Activated CD4-positive, alpha-beta T cell treated with anti-CD3 and anti-CD28 coated beads, Interleukin-2, Interleukin-4, amounts not matched to agents 100 ng/mL and 50 ng/mL, durations not matched to agents 16 hours and 8 hours (primary cell): ENCODE measurements at places on chromosomes 11 and 22.

- no peak for DNase-seq
Observed at GRCh38 chr11:86717817-86718501, 45.5 kb upstream of the ME3 start.

GRCh38 chr22:31789803-31790202, 36.0 kb downstream of the DEPDC5 start:
- DNase-seq, result no peak

GRCh38 chr11:47938791-47939560, 41.4 kb upstream of the PTPRJ start:
- DNase-seq, result no peak

DNA sequence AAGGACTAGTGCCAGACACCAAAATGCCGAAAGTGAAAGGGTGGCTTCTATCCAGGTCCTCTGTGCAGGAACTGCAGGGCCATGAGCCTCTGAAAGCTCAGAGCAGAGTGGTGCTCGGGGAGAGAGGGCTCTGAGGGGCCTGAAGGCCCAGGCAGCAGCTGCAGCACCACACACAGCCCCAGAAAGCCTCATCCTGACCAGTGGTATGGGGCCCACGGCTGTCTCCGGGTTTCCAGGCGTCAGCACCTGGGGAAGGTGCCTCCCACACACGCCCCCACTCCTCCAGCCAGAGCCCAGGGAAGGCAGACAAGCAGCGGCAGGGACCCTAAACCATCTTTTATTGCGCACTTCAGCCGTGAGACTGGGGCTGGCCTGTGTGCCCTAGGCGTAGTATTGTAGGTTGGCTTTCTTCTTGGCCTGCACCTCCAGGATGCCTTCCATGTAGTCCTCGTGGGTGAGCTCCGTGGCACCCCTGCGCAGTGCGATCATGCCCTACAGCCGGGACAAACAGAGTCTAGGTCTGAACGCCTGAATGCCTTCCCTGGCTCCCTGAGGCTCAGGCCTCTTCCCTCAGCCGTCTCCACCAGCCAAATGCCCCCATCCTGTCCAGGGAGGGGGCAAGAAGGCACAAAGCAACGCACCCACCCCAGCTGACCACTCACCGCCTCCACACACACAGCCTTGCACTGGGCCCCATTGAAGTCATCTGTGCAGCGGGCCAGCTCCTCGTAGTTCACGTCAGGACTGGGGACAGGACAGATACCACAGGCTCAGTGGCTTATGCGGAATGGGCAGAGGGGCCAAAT, 7.6 kb downstream of the PSMC3 start:
- DNase-seq, result no peak

- no peak for DNase-seq
Observed at GRCh38 chr11:91257667-91258066, 967.0 kb upstream of the FAT3 start.

DNA sequence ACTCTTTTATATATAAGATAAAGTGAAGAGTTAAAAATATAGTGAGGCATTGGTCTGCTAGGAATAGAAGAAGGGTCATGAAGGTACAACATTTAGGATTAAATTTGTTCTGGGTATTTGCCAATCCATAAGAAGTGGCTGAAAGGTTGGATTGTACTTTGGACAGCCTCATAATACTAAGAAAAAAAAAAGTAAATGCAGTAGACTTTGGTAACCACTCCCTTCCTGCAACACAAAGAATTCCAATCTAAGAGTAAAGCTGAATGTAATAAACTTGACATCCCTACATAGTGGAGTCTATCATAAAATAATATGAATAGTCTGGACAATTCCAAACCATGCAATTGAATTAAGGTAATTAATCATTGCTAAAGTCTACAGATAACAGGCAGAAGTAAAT, 2294.4 kb downstream of the LRRC4C start:
- no peak for DNase-seq

- no peak for DNase-seq
Observed at GRCh38 chr11:2302306-2302895, 588 bp downstream of the TSPAN32 start.

- peak; percentile 35 for DNase-seq
Observed at GRCh38 chr22:19121631-19122142, 525 bp downstream of the DGCR2 start.

DNA sequence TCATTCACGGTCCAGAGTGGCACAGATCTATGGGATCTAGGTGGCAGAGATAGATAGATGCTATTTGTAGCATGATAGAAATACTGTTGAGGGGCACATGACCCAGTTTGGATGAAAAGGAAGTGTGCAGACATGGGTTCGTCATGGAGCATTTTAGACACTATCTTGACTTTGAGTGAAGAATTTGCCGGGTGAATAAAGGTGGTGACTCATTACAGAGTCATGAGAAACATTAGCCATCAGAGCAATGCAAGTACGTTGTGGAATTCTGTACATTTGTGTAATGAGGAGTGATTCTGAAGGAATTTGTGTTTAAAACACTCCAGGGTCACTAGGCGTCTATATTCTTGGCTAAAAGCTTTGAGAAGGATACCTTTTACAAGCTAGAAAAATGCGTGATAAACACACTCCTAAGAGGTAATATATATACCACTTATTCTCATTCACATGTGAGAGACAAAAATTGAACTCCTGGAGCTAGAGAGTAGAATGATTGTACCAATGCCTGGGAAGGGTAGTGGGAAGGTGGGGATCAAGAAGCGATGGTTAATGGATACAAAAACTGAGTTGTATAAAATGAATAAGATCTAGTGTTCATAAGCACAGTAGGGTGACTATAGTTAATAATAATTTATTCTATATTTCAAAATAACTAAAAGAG, 593.7 kb upstream of the LUZP2 start:
- DNase-seq, result no peak

- DNase-seq, result peak; percentile 97
Observed at GRCh38 chr11:102317099-102317767, at the start of gene BIRC3. TSS of gene BIRC3 (plus strand) at chr11:102317484. CDS start at chr11:102324510, 7,026 bp downstream.

DNA sequence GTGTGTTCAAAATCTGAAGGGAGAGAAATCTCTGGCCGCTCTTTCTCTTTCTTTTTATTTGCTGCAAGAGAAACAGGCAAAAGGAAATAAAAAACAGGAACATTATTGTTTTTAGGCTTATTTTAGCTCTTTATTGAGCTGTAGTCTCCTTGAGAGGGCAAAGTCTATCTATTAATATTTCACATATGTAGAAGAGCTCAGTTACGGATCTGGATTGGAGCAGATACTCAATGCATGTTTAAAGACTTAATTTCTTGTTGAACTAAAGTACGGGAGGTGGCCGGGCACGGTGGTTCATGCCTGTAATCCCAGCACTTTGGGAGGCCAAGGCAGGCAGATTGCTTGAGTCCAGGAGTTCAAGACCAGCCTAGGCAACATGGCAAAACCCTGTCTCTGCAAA, 78.4 kb upstream of the GDPD4 start:
- DNase-seq, result no peak

DNA sequence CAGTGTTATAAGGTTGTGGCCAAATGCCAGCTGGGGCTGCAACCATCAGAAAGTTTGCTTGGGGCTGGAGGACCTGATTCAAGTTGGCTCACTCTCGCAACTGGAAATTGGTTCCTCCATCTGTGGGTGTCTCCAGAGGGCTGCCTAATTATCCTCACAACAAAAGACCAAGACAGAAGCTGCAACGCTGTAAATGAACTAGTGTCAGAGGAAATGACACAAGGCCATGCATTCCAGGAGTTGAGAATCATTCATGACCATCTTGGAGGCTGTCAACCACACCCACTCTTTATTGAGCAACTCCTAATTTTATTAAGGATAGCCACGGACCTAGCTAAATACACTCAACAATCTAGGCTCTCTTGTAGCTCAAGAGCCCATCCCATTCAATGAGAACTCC, 1060.8 kb downstream of the OPCML start:
- no peak for DNase-seq

GRCh38 chr22:22179858-22180257, 64.7 kb upstream of the VPREB1 start:
- DNase-seq, result no peak

DNA sequence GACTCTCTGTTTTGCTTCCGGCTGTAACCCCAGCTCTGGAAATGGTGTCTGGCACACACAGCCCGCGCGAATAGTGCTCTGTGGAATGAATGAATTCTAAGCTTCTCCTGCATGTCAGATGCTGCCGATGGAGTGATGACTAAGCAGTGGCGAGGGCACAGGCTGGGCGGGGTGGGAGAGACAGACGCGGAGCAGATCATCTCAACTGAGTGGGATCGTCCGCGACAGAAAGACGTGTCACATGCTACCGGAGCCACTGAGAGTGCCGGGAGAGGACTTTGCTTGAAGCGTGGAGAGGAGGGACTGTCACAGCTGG, 334.5 kb downstream of the CTTN start:
- no peak for DNase-seq

DNA sequence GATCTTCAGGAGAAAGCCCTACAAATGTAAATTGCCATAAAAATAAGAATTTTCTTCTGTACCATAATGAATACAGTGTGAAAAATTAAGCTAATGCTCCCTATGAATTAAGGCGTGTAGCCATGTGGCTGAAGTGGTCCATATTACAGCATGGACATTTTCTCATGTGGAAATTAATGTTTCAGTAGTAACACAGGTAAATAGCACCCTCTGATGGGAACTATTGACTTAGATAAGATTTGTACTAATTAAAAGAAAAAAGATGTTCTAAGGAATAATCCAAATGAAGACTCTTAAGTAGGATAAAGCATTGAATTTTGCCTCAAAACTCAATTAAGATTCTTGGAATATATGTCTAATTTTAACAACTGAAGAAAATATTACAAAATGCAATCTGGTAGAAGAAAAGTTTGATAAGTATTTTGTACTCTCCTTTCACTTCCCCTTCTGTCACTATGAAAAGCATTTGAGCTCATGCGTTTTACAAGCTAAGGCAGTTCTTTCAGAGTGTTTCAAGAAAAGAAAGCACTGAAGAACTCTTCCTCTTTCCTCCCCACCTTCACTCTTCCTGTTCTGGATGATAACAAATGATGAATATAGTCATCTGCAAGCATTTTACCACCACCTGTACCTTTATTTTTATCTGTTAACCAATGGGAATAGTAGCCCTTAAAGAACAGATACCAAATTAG, 9.9 kb upstream of the OR8D2 start:
- no peak for DNase-seq

DNA sequence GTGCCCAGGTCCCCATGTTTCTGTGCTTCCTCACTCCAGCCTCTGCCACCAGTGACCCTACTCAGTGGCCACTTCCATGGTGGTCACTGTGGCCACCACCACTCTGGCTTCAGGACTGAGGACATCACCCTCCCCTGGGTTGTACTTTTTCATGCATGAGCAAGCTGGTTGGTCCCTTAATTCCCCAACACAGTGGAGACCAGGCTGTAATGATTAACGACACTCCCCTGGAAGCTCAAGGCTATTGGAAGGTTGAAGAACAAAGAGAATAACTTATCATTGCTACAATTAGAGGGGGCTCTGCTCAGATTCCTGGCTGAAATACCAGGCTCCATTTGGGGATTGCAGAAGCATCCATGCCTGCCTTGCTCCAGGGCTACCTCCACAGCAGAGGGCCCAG, 10.5 kb downstream of the PLAAT4 start:
- DNase-seq, result no peak

GRCh38 chr11:104279587-104279986, 115.6 kb upstream of the PDGFD start:
- DNase-seq, result no peak

- no peak for DNase-seq
Observed at GRCh38 chr11:103898577-103899336, 137.7 kb upstream of the DDI1 start.

GRCh38 chr11:96704847-96705246, 315.0 kb downstream of the JRKL start:
- no peak for DNase-seq

- DNase-seq, result no peak
Observed at GRCh38 chr11:119619665-119620064, 109.3 kb downstream of the NECTIN1 start.

- DNase-seq, result peak; percentile 58
Observed at GRCh38 chr22:46287873-46288751, 8.6 kb upstream of the GTSE1 start.

DNA sequence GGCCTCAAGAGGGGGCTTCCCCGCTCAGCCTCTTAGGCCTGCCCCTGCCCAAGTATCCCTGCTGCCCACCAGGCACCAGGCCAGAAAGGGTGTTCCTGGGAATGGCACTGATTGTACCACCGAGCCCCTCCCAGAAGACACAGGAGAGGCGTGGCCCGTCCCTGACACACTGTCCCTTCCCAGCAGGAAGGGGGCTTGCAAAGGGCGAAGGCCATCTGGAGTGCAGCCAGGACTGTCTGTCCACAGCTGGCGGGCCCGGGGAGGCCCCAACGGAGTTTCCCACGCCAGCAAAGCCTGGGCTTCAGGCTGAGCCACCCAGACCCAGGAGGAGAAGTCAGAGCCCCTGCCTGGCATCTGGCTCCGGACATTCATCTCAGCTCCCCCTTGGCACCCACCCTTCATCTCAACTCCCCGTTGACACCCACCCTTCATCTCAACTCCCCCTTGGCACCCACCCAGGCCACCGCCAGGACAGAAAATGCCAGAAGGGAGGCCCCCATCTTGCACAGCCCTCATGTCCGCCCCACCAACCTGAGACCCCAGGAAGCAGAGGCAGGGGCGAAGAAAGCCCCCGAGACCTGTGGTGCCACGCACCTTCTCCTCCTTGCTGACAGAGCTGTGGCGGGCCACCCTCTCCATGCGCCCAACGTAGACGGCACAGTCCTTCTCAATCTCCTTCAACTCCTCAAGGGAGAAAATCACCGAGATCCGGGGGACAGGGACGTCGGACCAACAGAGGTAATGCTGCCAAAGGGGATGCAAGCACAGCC, 19.4 kb downstream of the TUBGCP6 start:
- no peak for DNase-seq

DNA sequence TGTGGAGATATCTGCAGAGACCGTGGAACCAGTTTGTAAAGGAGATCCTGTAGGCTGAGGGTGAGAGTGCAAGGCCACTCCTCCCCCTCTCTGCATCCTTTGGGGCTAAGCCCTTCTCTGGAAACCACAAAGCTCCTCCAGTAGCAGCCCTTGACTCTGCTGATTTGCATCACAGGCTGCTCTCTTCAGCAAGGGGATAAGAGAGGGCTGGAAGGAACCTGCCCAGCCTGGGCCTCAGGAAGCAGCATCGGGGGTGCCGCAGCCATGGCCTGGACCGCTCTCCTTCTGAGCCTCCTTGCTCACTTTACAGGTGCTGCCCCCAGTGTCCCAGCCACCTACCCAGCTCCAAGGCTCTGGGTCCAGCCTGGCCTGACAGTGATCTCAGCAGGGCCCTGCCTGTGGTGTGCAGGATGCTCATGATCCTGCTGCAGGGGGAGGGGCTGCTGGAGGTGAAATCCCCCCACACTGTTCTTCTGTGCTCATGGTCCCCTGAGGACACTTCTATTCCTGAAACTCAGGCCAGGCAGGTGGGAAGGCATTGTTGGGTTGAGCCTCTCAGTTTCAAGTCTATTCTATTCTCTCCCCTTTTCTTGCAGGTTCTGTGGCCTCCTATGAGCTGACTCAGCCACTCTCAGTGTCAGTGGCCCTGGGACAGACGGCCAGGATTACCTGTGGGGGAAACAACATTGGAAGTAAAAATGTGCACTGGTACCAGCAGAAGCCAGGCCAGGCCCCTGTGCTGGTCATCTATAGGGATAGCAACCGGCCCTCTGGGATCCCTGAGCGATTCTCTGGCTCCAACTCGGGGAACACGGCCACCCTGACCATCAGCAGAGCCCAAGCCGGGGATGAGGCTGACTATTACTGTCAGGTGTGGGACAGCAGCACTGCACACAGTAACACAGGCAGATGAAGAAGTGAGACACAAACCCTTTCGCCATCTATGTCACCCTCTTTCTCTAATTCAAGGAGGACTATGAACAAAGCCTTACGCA, 68.5 kb upstream of the IGLL5 start:
- peak; percentile 11 for DNase-seq

GRCh38 chr11:26126741-26127140, 205.2 kb upstream of the ANO3 start:
- DNase-seq, result no peak

- DNase-seq, result no peak
Observed at GRCh38 chr11:9677951-9678350, 14.1 kb downstream of the SWAP70 start.
